ENCODE measurements at places on chromosomes 12 and 14.

DNA sequence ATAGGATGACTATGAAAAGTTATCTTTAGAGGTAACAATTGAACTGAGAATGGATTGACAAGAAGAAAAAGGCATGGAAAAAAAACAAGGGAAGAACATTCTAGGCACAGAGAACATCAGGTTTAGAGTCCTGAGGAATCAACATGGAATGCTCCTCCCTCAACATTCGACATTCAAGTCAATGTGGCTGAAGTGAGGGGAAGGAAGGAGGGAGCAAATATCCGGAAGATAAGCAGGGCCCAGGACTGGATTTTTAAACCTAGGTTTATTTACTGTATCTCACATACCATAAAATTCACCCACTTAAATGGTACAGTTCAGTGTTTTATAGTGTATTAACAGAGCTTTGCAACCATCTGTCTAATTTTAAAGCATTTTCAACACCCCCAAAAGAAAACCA is 9.6 kb upstream of the CCER1 start:
- DNase-seq: no peak

- no peak for DNase-seq
Observed at GRCh38 chr12:1576410-1577241, 17.8 kb downstream of the FBXL14 start.

GRCh38 chr12:87363497-87364084 is 665.6 kb downstream of the C12orf50 start:
- no peak for DNase-seq

DNA sequence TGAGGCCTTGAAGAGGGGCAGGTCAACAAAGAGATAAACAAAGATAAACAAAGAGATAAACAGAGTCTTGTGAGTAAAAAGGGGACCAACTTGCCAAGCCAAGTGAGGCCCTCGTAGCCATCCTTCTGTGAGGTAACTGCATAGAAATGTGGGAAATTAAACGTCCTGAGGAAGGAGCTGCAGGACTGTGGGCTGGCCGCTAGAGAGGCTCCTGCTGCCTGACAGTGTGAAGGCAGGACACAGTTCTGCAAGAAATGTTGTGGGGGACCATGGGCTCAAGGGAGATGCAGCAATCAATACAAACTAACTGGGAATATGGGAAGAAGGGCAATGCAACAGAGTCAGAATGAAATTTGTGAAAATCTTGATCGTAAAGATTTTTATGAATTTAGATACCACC is 91.9 kb downstream of the SLC8A3 start:
- DNase-seq: no peak

DNA sequence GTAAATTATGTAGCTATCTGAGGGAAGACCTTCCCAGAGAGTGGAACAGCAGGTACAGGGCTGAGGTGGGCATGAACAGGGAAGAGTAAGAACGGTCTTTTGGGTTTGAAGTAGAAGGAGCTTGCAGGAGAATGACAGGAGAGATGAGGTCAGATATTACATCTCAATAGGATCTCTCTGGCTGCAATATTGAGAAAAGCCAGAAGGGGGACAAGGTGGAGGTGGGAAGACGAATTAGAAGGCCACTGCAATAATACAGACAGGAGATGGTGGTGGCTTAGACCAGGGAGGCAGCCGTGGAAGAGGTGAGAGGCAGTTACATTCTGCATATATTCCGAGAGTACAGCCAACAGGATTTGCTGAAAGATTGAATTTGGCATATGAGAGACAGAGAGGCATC is 310.2 kb downstream of the APAF1 start:
- no peak for DNase-seq

GRCh38 chr12:112590281-112590680 is 171.5 kb downstream of the PTPN11 start:
- no peak for DNase-seq

- no peak for DNase-seq
Observed at GRCh38 chr12:19507823-19508222, 68.5 kb downstream of the AEBP2 start.

- DNase-seq: no peak
Observed at GRCh38 chr12:46349253-46349652, 23.3 kb downstream of the SLC38A2 start.

DNA sequence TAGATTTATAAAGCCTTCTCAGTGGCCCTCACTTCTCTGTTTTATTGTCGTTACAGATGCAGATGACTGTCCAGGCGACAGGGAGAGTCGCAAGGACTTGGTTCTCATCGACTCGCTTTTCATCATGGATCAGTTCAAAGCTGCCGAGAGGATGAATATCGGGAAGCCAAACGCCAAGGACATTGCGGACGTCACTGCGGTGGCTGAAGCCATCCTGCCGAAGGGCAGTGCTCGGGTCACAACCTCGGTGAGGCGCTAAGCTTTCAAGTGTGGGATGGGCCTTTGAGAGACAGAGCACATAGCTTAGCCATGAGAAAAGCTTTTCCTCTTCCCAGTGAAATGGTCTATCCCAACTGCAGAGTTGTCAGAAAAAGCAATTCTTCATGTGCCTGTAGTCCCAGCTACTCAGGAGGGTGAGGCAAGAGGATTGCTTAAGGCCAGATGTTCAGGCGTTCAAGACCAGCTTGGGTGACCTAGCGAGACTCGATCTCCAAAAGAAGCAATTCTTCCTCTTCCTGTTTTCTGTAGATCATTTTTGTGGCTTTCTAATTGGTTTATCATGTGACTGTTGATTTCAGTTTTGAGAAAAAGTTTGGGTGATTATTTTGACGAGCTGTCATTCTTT is 56.4 kb downstream of the EP400 start:
- no peak for DNase-seq

- no peak for DNase-seq
Observed at GRCh38 chr12:32995623-32996022, 99.0 kb upstream of the PKP2 start.

DNA sequence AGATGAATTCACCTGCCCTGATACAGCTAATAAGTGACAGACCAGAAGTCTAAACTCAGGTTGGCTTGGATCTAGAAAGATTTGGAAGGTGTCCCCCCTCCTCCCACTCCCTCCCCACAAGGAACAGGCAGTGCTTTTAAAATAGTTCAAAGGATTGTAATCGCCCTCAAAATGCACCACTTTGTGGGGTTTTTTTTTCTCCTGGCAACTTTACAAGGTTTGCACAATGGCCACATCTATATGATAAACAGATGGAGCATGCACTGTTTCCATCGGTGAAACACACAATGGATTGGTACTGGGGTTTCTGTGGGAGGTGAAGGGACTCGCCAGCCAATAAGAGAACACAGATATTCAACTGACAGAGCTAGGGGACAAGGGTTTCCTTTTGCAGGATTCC is 137.4 kb downstream of the LLPH start:
- DNase-seq: no peak

- DNase-seq: no peak
Observed at GRCh38 chr12:98869886-98870503, 224.9 kb downstream of the APAF1 start.

DNA sequence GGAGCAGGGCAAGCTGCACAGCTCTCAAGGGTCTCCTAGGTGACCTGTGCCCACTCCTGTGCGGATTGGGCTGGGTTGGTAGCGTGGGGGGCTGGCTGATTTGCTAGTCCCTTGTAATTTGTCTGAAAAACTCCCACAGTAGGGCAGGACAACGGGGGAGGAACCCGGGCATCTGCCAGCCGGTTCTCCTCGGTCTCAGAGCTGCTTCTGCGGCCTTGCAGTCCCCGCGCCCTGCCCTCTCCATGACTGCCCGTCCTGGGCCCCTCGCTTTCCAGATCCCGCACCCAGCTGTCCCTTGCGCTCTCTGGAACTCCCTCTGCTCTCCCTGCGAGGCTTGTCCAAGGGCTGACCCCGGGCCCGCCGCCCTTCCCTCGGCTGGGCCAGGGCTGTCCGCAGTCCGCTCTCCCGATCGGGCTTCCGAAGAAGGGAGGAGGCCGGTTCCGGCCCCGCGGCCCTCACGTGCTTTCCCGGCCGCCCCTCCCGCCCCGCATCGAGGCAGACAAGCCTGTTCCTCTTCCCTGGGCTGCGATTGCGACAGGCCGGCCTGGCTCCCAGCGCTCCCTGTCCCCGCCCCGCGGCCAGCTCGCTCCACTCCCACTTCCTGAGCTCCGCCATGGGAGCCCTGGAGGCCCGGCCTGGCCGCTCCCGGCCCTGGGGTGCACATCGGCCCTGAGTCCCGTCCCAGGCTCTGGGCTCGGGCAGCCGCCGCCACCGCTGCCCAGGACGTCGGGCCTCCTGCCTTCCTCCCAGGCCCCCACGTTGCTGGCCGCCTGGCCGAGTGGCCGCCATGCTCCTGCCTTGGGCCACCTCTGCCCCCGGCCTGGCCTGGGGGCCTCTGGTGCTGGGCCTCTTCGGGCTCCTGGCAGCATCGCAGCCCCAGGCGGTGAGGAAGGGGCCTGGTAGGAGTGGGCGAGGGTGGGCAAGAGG is at the start of gene LTBR:
Gene LTBR (plus strand): TSS at position 591 of the 927 bp plus-strand sequence. CDS start 197 bp downstream, at position 788.
- no peak for DNase-seq

DNA sequence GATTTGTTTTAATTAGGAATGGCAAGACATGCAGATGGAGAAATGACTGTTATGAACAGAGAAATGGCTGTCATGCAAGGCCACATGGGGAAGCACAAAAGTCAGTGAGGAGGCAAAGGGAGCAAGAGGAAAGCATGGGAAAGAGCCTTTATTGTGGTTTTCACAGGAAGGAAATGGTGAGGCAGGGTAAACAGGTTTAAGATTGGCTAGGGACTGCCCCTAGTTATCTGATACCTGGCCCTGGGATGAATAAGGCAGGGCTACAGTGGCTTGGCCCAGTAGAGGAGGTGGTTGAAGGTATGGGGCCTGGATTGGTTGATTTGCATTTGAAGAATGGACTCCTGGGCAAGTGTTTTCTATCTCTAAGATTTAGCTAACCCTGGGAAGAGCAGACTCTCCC is 168.7 kb upstream of the CNOT2 start:
- no peak for DNase-seq

DNA sequence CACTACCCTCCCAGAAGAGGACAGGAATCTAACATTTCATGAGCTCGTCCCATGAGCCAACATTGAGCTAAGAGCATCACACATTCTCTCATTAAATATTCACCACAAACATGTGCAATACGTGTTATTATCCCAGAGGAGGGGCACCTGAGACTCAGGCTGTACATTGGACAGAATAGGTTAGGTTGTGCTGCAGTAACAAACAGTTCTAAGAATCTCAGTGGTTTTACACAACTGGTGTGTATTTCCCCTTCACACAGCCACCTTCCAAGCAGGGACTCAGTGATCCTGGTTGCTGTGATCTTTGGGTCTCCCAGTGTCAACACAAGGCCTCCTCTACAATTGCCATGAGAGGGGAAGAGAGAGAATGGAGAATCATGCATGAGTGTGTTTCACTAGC is 15.0 kb upstream of the ACTN1 start:
- DNase-seq: no peak

GRCh38 chr12:97813301-97813700 is 350.7 kb downstream of the RMST start:
- DNase-seq: no peak

- no peak for DNase-seq
Observed at GRCh38 chr12:2797721-2798418, 3.1 kb downstream of the FKBP4 start.

- DNase-seq: no peak
Observed at GRCh38 chr14:31251028-31251958, 43.7 kb upstream of the HECTD1 start.

GRCh38 chr14:95253039-95253630 is 66.6 kb downstream of the CLMN start:
- no peak for DNase-seq

- DNase-seq: no peak
Observed at GRCh38 chr12:91885851-91886731, 259.6 kb downstream of the BTG1 start.

- DNase-seq: no peak
Observed at GRCh38 chr14:22980672-22981089, 1.7 kb downstream of the AJUBA start.

GRCh38 chr12:124369055-124369826 is 74.3 kb downstream of the RFLNA start:
- DNase-seq: no peak

DNA sequence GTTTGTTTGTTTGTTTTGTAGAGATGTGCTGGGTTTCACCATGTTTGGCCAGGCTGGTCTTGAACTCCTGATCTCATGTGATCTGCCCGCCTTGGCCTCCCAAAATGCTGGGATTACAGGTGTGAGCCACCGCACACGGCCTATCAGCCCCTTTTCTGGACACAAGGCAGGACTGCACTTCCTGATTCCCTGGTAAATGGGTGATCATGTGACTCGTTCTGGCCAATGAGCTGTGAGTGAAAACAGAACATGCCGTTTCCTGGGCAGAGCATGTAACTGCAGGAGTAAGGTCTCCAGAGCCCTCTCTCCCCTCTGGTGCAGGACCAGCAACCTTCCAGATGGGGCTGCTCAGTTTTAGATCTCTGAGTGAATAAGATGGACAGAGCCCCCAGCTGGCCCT is 92.7 kb downstream of the ITPK1 start:
- no peak for DNase-seq

DNA sequence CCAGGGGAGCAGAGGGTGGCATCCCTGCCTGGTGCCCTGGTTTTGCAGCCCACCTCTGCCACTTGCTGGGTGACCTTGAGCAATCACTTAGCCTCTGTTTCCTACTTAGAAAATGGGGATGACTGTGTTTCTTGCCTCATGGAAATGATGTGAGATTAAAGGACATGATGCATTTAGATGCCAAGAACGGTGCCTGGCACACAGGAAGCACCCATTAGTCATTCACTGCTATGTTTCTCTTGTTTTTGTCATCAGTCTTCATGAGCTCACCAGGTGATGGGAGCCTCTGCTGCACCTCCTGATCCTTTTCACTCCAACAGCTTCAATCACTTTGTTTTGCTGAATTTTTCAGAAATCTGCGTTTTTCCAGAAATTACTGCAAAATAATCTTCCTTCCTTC is 23.6 kb upstream of the ATF1 start:
- no peak for DNase-seq

DNA sequence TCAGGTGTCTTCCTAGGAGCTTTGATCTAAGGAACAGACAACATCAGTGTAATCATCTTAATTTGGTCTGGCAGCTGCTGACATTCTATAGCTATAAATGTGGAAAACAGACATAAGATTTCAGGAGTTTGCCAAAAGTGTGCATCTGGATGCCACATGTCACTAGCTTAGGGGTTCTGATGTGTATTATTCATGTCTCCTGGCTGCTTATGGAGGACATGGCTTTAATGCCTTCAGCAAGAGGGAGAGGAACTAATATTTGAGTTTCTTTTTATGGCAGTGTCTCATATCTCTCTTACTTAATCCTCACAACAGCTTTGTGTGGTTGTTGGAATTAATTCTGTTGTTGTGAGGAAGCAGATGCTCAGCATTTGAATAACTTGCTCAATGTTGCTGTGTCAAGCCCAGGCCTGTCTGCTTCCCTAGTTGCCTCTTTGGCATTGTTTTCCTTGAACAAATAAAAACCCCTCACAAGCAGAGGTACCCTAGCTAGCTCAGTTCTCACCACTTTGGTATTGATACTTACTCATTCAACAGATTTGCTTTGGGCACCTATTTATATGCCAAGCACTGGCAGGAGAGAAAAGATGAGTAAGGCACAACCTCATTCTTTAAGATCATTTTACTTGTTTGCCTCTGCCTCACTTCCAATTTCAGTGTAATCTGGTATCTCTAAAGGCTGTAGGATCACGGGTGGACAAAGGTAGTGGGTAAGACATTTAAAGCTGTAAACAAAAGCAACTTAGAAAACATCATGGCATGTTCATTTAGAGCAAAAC is 39.8 kb upstream of the EID3 start:
- DNase-seq: no peak

GRCh38 chr12:1778911-1779310 is 41.5 kb upstream of the LRTM2 start:
- DNase-seq: no peak

- DNase-seq: no peak
Observed at GRCh38 chr14:73258076-73258475, 20.8 kb downstream of the PAPLN start.

All from activated gamma-delta T cell treated with Interleukin-2 at 50 U/mL for 16 hours (primary cell).